Right atrium auricular region (tissue), 2 donors: ENCODE measurements at places on chromosomes 11 and 22. TPM values are rescaled to one million over a fixed set of nuclear protein-coding genes. Genes with fewer than 3 reads are reported as not detected.

The SLC22A9 gene
- total RNA-seq: not detected

The TBX10 gene
- total RNA-seq: not detected

The AASDHPPT gene
- total RNA-seq: 29.9 TPM

The CHRM4 gene
- total RNA-seq: 0.28 TPM

DNA sequence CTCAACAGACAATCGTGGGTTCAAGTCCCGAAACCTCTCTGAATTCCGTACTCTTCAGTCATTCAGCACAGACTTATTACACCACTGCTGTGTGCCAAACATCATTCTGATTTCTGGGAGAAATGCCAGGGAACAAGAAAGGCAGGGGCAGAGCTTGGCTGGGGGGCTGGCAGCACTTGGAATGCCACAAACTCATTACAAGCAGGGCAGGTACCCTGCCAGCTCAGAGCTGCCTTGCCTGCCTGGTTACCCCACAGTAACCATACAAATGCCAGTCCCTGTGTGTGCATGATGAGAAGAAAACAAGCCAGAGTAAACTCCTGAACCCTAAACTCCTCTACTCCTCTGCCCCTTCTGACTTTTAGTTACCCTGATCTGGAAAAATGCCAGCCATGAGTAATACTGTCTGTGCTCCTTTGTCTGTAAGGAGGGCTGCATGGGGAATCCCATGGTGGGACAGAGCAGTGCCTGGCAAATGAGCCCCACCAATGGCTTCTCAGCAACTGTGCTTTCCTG lies 6.9 kb upstream of the RAD9A start:
- no peaks in the 10 kb centered on the region for H3K36me3 ChIP-seq
- H3K4me1 ChIP-seq: no peaks in the 10 kb centered on the region
- no peak overlapping the region for H3K4me3 ChIP-seq
- DNase-seq: no peak
- no peaks in the 10 kb centered on the region for H3K27me3 ChIP-seq

DNA sequence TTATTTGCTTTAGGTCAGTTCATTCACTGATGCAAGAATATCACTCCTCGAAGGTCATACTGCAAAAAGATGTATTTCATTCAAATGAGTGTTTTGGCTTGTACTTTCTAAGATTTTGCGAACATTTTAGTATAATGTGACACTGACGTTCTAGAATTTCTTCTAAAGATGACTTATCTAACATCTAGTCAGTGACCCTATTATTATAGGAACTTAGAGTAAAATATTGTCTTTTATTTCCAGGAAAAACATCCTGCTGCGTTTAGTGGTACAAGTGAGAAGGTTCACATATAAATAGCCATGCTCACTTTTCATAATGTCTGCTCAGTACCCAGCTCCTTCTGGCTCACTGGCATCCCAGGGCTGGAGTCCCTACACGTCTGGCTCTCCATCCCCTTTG lies at the start of gene OR52M1:
Gene OR52M1 (plus strand): TSS at position 301 of the 400 bp plus-strand sequence. CDS start 0 bp downstream, at position 301.
- H3K36me3 ChIP-seq: no peaks in the 10 kb centered on the region
- H3K4me1 ChIP-seq: no peaks in the 10 kb centered on the region
- no peak within 1 kb of the TSS for H3K4me3 ChIP-seq

The OR4A16 gene
- not detected for total RNA-seq

- no peak for DNase-seq
- no peak overlapping the region for H3K4me3 ChIP-seq
- H3K4me1 ChIP-seq: no peaks in the 10 kb centered on the region
- H3K27me3 ChIP-seq: no peaks in the 10 kb centered on the region
- no peaks in the 10 kb centered on the region for H3K36me3 ChIP-seq
Observed at GRCh38 chr11:112826788-112827187, 134.4 kb upstream of the NCAM1 start.

DNA sequence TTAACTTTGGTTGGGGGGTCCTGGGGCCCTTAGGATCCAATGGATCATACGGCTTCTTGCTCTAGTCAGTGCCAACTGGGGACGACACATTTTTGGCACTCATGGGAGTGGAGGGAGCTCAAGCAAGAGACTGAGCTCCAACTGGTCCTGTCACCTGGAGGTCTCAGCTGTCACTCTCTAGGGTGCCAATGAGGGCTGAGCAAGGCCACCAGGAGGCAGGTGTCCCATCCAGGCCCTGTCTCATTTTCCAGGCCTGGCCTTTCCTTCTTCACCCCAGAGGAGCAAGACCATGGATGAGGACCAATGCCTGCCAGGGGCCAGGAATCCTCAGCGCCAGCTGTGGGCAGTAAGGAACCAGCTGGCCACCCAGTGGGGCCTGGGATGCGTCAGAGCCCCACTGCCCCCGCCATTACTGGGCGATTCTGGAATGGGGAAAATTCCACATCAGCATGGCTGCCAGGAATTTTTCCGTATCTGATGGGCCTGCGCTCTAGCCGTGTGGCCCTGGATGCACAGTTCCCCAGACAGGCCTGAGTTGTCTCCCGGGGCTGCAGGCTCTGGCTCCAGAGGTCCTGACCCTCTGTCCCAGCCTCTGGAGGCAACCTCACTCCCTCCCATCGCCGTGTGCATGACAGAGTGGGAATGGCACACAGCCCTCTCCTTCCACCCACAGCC lies 669 bp upstream of the GAL3ST1 start:
- peak overlapping the region; percentile 38 for H3K4me3 ChIP-seq
- peak overlapping the region; percentile 29 for H3K27ac ChIP-seq
- H3K36me3 ChIP-seq: peaks cover 44% of the 10 kb centered on the region
- H3K27me3 ChIP-seq: no peaks in the 10 kb centered on the region
- DNase-seq: peak; percentile 60
- no peaks in the 10 kb centered on the region for H3K4me1 ChIP-seq

- H3K27me3 ChIP-seq: no peaks in the 10 kb centered on the region
- no peaks in the 10 kb centered on the region for H3K36me3 ChIP-seq
- no peak overlapping the region for H3K4me3 ChIP-seq
- DNase-seq: no peak
- no peaks in the 10 kb centered on the region for H3K4me1 ChIP-seq
Observed at GRCh38 chr11:131070365-131070764, 154.1 kb upstream of the SNX19 start.

The DERL3 gene
- 4.0 TPM for total RNA-seq

DNA sequence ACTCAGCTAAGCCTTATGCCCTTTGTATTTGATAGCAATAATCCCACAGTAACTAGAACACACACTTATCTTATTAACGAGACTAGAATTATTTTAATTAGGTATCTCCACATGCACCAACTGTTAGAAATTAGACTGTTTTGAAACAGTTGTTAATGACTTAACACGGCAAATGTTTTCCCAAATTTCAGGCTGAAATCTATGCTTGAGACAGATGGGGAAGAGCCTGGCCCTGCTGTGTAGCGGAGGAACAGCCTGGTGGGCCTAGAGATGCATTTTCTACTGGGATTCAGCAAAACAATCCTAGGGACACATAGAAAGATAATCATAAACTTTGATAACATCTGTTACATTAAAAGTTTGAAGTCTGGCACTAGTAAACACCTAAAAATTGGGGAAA lies 273.4 kb downstream of the TTC28 start:
- no peaks in the 10 kb centered on the region for H3K36me3 ChIP-seq
- H3K27ac ChIP-seq: no peak overlapping the region
- no peak overlapping the region for H3K4me3 ChIP-seq
- H3K27me3 ChIP-seq: no peaks in the 10 kb centered on the region

- H3K27ac ChIP-seq: no peak overlapping the region
- DNase-seq: no peak
- peaks cover 7% of the 10 kb centered on the region for H3K36me3 ChIP-seq
- H3K4me1 ChIP-seq: no peaks in the 10 kb centered on the region
- no peaks in the 10 kb centered on the region for H3K27me3 ChIP-seq
- no peak overlapping the region for H3K4me3 ChIP-seq
Observed at GRCh38 chr22:37571258-37571991, 8.5 kb downstream of the LGALS2 start.

The UBQLNL gene
- total RNA-seq: 0.30 TPM

- no peaks in the 10 kb centered on the region for H3K36me3 ChIP-seq
- no peaks in the 10 kb centered on the region for H3K27me3 ChIP-seq
- H3K4me1 ChIP-seq: no peaks in the 10 kb centered on the region
Observed at GRCh38 chr11:11718511-11718910, 96.7 kb upstream of the GALNT18 start.

The SCGB1D2 gene
- total RNA-seq: not detected

The MRGPRX3 gene
- not detected for total RNA-seq

The PLXNB2 gene
- total RNA-seq: 60.3 TPM

DNA sequence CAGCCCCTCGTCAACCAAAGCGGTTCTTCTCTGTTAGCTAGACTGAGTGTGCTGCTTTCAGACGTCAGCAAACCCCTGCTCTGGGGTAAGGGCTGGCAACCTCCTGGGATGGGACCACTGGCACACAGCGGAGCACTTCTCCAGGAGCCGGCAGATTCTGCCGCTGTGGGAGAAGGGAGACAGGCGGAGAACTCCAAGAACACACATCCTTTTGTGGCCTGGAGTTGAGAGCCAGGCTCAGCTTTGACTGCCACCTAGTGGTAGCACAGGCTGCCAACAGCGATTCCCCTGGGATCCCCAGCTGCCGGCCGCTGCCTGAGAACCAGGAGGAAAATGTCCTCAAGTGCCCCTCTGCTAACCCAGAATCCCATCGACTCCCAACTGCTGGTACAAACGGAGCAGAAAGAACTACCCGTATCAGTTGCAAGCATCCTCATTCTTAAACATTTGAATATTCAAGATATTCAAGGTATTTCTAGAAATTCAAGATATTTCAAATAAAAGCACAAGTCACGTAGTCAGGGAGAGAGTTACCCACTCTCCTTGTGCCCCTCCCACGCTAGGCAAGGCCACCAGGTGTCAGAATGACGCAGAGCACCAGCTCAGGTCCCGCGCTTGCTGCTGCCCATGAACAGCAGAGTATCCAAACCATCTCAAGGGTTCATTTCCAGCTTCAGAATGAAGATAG lies 4.9 kb downstream of the LTO1 start:
- no peak overlapping the region for H3K4me3 ChIP-seq
- H3K27me3 ChIP-seq: no peaks in the 10 kb centered on the region
- peaks cover 28% of the 10 kb centered on the region for H3K4me1 ChIP-seq

DNA sequence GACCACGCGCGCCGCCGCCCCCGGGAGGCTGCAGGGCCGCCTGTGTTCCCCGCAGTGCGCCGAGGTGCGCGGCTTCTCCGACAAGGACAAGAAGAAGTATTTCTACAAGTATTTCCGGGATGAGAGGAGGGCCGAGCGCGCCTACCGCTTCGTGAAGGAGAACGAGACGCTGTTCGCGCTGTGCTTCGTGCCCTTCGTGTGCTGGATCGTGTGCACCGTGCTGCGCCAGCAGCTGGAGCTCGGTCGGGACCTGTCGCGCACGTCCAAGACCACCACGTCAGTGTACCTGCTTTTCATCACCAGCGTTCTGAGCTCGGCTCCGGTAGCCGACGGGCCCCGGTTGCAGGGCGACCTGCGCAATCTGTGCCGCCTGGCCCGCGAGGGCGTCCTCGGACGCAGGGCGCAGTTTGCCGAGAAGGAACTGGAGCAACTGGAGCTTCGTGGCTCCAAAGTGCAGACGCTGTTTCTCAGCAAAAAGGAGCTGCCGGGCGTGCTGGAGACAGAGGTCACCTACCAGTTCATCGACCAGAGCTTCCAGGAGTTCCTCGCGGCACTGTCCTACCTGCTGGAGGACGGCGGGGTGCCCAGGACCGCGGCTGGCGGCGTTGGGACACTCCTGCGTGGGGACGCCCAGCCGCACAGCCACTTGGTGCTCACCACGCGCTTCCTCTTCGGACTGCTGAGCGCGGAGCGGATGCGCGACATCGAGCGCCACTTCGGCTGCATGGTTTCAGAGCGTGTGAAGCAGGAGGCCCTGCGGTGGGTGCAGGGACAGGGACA lies 2.7 kb downstream of the NLRP6 start:
- no peak overlapping the region for H3K4me3 ChIP-seq
- H3K27me3 ChIP-seq: peaks cover 44% of the 10 kb centered on the region
- peaks cover 20% of the 10 kb centered on the region for H3K4me1 ChIP-seq
- no peak overlapping the region for H3K27ac ChIP-seq
- no peak for DNase-seq

DNA sequence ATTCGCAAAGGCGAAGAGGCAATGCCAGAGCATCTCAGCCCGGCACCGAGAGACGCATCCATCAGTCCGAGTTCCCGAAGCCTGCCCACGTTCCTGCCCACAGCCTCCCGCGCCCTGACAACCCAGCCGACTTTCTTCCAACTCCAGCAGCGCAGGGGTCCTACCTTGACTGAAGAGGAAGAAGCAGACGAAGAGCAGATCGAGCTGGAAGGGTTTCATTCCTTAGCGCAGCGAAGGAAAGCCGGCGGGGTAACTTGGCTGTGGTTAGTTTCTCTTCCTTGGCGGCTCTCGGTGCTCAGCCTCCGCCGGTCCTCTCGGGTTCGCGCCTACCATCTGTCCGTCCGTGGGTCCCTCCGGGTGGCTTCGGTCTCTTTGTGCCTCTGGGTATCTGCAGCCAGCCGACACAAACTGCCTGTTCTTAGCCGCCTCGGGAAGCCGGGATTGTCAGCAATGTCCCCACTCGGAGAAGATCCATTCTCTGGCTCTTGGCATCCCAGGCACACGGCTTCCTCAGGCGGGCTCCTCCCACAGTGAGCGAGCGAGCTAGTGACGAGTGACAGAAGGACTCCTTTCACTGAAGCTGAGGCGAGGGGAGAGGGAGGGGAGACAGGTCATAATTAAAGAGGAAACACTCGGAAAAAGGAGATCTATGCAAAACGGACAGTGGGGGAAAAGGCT lies at the start of gene KIRREL3:
Gene KIRREL3 (minus strand): TSS at position 480 of the 678 bp plus-strand sequence.
- peaks cover 23% of the 10 kb centered on the region for H3K4me1 ChIP-seq
- no peak for DNase-seq
- no peak within 1 kb of the TSS for H3K27ac ChIP-seq

The OR51B2 gene
- total RNA-seq: not detected

DNA sequence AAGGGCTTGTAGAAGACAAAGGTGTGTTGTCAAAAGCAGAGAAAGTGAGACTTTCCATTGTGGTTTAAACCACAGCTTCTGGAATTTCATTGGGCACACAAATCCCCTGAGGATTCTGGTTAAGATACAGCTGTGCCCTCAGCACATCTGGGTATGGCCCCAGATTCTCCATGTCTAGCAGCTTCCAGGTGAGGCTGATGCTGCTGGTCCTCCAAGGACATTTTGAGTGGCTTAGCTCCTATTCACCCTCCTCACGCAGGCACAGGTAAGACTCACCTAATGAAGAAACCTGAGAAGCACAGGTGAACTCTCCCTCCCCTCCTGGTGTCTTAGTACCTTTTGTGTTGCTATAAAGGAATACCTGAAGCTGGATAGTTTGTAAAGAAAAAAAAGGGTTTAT lies 88.9 kb upstream of the IGLL5 start:
- no peak overlapping the region for H3K4me3 ChIP-seq
- no peaks in the 10 kb centered on the region for H3K27me3 ChIP-seq
- no peak for DNase-seq
- no peaks in the 10 kb centered on the region for H3K4me1 ChIP-seq
- H3K27ac ChIP-seq: no peak overlapping the region

The MS4A15 gene
- total RNA-seq: not detected

- H3K27ac ChIP-seq: no peak overlapping the region
- no peaks in the 10 kb centered on the region for H3K27me3 ChIP-seq
- no peak for DNase-seq
- H3K4me3 ChIP-seq: no peak overlapping the region
- no peaks in the 10 kb centered on the region for H3K4me1 ChIP-seq
Observed at GRCh38 chr11:8598506-8598905, 4.5 kb upstream of the STK33 start.

GRCh38 chr11:120903686-120904085 lies 120.2 kb upstream of the TBCEL start:
- no peak overlapping the region for H3K27ac ChIP-seq
- H3K27me3 ChIP-seq: no peaks in the 10 kb centered on the region
- no peak overlapping the region for H3K4me3 ChIP-seq
- DNase-seq: no peak
- H3K36me3 ChIP-seq: no peaks in the 10 kb centered on the region
